Activated CD4-positive, alpha-beta T cell treated with anti-CD3 and anti-CD28 coated beads, Interleukin-2, amount 50 U/mL, for 4 hours (primary cell): ENCODE measurements at places on chromosomes 13 and 19.

- DNase-seq, result no peak
These were observed 60.1 kb downstream of the HSPH1 start for GRCh38 chr13:31101472-31102170.

GRCh38 chr13:78958006-78958405 lies 299.1 kb upstream of the OBI1 start:
- no peak for DNase-seq

DNA sequence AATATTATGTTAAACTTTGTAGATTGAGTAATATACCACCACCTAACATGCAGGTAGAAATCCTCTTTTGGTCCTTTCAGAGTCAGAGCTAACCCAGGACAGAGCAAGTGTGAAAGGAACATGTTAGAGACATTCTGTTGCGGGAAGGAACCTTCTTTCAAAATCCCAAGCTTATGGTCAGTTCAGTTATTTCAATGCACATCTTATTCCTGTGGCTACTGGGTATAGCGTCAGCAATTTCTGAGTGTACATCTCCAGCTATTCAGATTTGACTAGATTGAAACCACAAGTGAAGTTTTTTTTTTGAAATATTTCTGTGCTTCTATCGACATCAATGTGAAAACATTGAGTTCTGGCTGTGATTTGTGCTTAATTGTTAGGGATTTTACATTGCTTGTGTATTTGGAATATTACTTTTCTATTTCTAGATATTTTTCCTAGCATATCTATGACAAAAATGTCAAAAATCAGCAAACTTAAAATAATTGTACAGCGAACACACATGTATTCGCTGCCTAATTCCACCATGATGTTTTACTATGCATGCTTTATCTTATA lies 165.3 kb downstream of the LMO7 start:
- no peak for DNase-seq

DNA sequence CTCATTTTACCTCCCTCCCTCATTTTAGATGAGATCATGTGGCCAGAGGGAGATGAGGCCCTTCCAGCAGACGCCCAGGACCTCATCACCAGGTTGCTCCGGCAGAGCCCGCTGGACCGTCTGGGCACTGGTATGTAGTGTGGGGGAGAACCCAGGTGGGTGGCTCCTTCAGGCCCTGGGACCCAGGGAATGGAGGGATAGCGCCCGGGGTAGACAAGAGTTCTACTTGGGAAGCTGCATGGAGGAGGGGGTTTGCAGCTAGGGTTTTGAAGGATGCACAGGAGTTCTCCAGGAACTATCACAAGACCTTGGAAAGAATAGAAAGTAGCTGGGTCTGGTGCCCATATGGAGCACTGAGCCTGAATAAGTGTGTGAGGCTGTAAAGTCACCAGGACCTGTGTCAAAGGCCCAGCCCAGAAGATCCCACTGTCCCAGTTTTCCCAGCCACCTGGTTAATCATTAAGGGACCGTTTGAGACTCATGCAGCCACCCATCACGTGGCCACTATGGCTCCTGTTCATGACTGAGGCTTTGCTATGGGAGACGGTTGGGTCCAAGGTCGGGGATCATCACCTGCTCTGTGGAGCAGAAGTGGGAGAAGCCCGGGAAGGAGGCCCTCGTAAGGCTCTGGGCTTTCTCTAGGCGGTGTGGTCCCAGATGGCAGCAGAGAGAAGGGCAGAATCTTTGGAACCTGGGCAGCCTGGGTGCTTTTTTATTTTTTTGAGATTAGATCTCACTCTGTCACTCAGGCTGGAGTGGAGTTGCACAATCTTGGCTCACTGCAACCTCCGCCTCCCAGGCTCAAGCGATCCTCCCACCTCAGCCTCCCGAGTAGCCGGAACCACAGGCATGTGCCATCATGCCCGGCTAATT lies 17.0 kb upstream of the PIK3R2 start:
- DNase-seq, result no peak

GRCh38 chr13:60759499-60759898 lies 362.5 kb downstream of the TDRD3 start:
- no peak for DNase-seq

GRCh38 chr13:36903925-36904595 lies 16.0 kb downstream of the SMAD9 start:
- DNase-seq, result no peak

DNA sequence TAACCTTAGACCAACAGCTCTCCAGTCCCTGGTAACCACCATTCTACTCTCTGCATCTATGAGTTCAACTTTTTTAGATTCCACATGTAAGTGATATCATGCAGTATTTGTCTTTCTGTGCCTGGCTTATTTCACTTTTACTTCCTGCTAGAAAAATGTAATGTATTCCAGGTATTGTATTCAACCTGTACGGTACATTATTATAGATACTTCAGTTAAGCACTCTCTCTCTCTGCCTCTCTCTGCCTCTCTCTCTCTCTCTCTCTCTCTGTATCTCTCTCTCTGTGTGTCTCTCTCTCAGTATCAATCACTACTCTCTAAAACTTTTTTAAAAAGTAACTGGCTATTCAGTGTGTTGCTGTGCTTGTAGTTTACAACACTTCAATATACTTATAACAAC lies 8.4 kb downstream of the DACH1 start:
- no peak for DNase-seq

- DNase-seq, result no peak
These were observed 28.1 kb downstream of the THSD1 start for GRCh38 chr13:52377898-52378297.

- DNase-seq, result no peak
These were observed 58.9 kb upstream of the SLC7A1 start for GRCh38 chr13:29654384-29654783.

GRCh38 chr13:26976313-26976712 lies 195.3 kb downstream of the USP12 start:
- DNase-seq, result no peak

- no peak for DNase-seq
These were observed 539 bp downstream of the PLD3 start for GRCh38 chr19:40348961-40349507.

DNA sequence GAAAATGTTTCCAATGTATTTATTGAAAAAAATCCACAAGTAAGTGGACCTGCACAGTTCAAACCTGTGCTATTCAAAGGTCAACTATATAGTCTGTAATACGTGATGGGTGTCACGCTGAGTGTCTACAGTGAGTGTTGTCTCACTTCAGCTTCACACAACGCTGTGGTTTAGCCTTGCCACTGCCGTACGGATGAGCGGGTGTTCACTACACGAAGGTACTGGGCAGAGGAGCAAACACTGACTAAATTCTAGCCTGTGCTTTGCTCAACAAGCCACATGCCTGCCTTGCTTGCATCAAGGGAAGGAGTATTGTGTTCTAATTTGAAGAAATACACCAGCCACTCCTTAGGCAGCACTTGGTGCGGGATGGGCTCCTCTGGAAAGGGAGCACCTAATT lies 3.4 kb upstream of the FFAR3 start:
- no peak for DNase-seq

DNA sequence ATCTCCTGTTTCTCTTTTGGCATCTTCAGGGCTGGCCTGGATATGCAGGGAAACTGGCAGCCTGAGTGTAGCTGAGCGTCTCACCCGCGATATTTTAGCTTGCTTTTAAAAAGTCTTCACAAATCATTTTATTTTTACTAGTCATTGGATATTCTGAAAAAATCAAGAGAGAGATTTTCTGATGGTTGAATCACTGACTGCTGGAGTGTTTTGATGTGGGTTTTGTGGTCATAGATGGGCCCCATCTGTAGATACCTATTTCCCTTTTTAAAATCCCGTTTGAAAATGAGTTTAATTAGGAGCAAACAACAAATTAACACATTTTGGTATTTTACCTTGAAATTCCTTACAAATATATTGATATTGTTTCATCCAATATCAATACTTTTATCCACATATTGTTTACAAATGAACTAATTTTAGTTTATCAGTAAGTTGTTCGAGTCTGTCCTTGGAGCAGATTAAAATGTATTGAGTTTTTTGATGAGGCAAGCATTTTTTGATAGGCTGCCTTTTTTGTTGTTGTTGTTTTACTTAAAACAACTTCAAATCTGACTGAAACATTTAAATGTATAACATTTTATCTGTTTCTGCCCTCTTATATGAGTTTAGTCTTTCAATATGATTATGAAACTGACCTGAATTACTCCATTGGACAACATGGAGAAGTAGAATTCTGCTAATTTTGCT lies 21.5 kb upstream of the OXGR1 start:
- no peak for DNase-seq

- no peak for DNase-seq
These were observed 33.1 kb downstream of the CERS4 start for GRCh38 chr19:8242211-8242821.

DNA sequence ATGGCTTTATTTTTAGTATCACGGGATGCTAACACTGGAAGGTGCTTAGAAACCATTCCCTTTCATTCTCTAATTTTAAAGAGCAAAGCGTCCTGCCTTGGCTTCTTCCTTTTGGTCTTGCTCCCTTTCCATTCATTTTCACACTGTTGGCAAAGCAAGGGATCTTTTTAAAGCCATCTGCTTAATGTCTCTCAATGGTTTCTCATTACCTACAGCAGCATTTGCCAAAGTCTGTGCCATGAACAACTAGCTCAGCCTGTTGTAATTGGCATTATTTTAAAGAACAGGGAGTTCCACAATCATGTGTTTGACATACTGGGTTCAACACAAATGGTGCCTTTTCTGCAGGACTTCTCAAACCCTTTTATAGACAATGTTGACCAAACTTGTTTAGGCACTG lies 444.3 kb downstream of the GPC6 start:
- DNase-seq, result no peak

DNA sequence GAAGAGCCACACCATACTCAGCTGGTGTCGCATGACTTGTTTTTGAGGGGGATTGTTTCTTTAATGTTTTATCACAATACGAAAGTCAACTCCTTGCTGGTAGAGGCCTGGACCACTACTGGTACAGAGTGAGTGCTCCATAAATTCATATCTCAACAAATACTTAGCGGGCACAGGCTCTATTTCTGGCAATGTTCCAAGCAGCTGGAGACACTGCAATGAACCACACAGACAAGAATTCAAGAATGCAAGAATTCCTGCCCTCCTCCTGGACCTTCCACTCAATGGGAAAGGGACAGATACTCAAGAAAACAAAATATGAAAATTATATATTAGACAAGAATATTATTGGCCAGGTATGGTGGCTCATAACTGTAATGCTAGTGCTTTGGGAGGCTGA lies 5.1 kb upstream of the FXYD5 start:
- DNase-seq, result no peak

GRCh38 chr13:21898459-21898858 lies 227.6 kb downstream of the FGF9 start:
- DNase-seq, result no peak

- no peak for DNase-seq
These were observed 5.5 kb upstream of the PTGER1 start for GRCh38 chr19:14480700-14481079.

DNA sequence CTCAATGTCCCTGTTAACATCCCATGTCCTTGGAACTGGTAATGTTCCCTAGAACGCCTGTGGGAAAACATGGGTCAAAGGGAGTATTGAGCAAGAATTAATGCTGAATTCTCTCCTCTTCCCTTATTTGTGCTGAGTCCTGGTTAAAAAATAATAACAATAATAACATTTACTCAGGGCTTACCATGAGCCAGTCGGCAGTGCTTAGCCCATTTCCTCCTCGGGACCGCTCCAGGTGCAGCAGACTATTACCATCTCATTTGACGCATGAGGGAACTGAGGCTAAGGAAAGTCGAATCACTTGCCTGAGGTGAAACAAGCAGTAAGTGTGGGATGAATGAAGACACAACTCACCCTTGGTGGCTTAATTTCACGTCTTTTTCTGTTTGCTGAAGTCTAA lies 33.6 kb upstream of the SLC15A1 start:
- DNase-seq, result no peak
